HT-29 (cell line): ENCODE measurements at places on chromosomes 12 and 14. TPM values are rescaled to one million over a fixed set of nuclear protein-coding genes. Genes with fewer than 3 reads are reported as not detected.

DNA sequence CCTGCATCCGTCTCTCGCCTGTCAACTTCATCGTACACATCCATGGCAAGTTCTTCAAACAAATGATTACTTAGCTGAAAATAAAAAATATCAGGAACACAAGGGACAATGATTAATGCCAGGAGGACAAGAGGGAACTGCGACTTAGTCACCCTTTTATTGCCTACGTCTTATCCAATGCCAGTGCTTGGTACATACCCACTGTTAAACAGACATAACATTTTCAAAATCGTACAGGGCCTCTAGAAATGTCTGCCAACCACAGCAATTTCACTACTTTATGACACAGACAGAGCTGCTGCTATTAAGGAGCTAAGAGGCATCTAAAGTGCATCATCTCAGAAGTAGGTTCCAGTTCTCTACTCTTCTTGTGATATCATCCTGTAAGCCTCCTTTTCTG, 34.6 kb downstream of the GIT2 start:
- DNase-seq = no peak

- no peak for DNase-seq
Observed at GRCh38 chr14:58918066-58918738, 270.3 kb upstream of the DAAM1 start.

DNA sequence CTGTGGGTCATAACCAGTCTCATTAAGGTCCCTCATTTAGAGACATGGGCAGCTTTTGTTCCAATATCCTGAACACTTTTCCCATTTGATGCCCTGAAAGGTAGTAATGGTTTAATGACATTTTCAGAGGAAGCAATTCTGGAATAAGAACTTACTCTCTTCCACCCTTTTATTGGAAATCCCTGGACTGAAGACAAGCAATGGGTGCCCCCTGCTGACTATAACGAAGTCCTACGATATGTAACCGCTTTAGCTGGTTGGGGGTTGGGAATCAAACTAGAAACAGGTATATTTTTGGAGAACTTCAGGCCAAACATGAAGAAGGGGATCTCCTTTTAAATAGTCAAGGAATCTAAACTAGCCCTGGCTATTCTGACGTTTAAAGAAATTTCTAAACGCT, 20.5 kb downstream of the SARNP start:
- peak; percentile 45 for DNase-seq

DNA sequence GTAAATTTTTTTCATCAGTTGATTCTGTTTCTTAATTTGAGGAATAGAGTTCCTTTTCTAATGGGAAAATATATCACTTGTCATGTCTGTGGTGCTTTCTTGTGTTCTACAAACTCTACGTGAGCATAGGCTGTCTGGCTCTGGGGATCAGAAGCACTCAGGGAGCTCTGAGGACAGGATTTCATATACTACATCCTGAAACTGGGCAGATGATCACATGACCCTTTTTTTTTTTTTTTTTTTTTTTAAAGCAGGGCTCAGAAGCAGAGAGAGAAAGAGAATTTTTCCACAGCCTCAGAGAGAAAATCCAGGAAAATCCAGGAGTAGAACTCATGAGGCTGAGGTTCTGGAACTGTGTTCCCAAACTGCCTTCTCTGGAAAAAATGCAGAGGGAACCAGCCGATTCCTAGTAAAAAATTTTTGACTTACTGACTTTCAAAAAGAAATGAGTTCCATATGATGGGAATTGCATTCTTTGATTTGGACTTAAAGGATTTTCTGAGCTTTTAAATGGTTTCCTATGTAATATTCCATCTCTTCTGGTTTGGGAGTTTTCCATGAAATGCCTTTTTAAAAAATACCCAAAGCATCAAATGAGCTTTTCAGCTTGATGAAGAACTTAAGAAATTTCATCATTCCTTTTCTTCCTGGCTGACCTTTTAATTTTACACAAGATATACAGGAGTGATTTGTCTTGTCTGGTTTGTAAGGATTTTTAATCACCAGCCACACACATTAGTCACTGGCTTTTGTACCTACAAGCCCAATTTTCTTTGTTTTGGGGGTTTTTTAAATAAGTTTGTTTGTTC, 183.1 kb upstream of the HIF1A start:
- peak; percentile 1 for DNase-seq

- no peak for DNase-seq
Observed at GRCh38 chr14:77663293-77663692, 44.5 kb downstream of the ALKBH1 start.

GRCh38 chr12:117360222-117360550, 1.2 kb downstream of the NOS1 start:
- DNase-seq = no peak

GRCh38 chr12:101789171-101789570, 41.6 kb downstream of the GNPTAB start:
- DNase-seq = no peak

GRCh38 chr12:98955284-98955683, 310.2 kb downstream of the APAF1 start:
- DNase-seq = peak; percentile 66

GRCh38 chr12:107322063-107322462, 228.7 kb upstream of the CRY1 start:
- DNase-seq = no peak

- no peak for DNase-seq
Observed at GRCh38 chr12:124347805-124348658, 53.1 kb downstream of the RFLNA start.

DNA sequence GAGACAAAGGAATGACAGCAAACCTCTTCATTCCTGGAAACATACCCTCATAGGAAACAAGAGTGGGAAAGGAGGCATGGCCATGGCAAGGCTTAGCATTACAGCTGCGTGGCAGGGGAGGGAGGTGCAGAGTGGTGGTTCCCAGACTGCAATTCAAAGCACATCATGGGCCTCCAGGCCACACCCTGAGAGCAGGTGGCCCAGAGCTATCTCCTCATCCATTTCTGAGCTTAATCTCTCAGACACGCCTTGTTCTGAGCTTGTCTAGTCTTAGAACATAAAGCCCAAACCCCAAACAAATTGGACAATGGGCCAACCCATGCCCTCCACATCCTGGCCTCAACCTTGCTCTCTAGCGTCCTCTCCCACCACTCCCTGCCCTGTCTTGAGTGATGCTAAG, 5.9 kb upstream of the KRT3 start:
- DNase-seq = no peak

DNA sequence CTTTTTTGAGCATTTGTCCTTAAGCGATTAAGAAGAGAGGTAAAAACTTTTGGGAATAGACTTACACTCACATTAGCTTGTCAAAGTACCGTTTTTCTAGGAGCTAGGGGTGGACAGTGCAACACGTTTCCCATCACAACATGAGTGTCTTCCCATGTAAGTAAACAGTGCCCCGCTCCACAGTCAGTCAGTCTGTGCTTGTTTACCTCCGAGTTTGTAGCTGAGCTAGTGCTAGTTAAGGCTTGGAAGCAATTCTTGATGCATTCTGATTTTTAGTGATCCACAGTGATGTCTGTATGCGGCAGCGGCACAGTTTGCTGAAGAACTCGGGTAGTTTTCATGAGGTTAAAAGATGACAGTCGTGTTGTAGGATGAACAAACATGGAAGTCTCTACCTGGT, 941 bp downstream of the ZDHHC17 start:
- peak; percentile 12 for DNase-seq

DNA sequence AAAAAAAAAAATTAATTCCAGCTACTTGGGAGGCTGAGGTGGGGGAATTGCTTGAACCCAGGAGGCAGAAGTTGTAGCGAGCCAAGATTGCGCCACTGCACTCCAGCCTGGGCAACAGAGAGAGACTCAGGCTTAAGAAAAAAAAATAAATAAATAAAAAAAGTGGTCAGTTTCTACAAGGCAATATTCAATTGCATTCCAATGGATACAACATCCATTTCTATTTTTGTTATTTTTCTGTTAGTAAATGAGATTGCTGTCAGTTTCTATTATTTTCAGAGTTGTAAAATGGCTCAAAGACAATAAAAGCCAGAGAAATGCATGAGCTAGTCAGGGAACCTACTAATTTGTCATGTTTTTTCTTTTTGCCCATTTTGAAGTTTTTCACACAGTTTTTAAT, 119.2 kb downstream of the PDE3A start:
- DNase-seq = no peak

GRCh38 chr12:113285679-113286610, 49.0 kb downstream of the SLC8B1 start:
- DNase-seq = no peak

DNA sequence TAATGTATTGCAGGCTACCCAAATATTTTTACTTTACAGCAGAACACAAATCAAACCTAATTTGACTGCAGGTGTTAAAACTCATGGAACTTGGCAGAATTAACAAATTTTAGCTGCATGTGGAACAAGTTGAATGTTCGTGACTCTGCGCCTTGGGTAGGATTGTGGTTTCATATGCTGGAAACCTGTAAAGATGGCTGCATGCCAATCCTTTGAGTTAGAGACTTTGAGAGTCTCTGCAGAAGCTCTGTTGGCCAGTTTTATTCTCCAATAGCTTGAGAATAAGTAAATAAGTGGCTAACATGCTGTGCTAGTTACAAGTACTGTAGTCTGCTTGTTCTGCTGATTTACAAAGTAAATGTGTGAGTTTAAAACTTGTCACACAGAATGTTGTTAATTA, 77.8 kb downstream of the PDE6H start:
- DNase-seq = no peak

GRCh38 chr12:46770501-46771183, 55.2 kb downstream of the SLC38A4 start:
- DNase-seq = no peak

DNA sequence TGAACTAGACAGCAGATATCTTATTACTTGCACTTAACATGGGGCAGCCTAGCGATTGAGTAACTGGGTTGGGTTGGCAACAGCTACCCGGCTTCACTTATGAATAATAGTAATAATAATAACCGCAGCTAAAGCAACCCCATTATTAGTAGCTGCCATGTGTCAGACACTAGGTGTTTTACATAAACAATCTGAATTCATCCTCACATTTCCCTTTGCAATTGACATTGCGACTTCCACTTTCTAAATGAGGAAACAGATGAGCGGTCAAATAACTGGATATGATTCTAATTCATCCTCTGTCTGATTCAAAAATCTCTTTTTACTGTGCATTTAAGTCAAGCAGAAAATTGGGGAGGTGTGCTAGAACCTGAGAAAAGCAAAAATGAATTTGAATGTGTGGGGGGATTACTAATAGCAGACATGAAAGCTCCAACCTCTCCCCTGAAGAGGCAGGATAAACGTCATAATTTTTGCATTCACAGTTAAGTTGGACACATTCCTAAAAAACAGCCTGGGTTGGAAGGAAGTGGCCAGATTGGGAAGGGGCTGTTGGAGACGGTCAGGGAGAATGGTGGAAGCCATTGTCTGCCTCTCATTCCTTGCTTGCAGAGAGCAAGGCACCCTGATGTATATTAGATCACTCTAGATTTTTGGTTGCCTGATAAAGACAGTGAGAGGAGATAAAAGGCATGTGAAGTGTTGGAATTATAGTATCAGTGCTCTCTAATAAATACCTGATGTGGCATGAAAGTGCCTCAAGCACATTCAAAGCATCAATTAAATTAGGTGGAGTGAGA, 13.1 kb downstream of the EMP1 start:
- no peak for DNase-seq

DNA sequence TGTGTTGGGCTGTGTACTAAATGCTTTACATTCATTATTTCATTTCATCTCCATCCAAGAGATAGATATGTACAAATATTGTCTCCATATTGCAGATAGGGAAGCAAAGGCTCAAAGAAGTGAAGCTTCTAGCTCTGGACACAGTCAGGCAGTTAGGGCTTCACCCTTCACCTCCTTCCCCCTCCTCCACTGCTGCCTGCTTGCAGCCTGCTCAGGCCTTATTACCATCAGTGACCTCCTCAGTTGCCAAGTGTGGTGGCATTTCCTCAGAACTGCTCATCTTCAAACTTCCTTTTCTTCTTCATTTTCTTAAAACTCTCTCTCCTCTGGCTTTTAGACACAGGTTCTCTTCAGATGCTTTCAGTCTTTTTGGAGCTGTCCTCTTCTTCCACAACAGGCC, 4.7 kb upstream of the GPATCH2L start:
- no peak for DNase-seq

GRCh38 chr12:96329545-96329944, 70.7 kb downstream of the CDK17 start:
- no peak for DNase-seq

- no peak for DNase-seq
Observed at GRCh38 chr14:94584591-94585280, 3.5 kb downstream of the SERPINA5 start.

DNA sequence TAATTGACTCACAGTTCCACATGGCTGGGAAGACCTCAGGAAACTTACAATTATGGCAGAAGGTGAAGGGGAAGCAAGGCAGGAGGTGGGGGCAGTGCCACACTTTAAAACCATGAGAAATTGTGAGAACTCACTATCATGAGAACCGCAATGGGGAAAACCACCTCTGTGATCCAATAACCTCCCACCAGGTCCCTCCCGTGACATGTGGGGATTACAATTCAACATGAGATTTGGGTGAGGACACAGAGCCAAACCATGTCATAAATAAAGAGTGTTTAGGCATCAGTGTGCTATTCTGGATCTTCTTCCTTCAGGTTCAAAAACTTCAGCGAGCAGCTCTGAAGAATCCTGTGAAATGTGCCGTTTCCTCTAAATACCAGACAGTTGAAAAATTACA, 9.7 kb downstream of the DDX47 start:
- no peak for DNase-seq

GRCh38 chr14:63435204-63435603, 108.0 kb downstream of the PPP2R5E start:
- no peak for DNase-seq

DNA sequence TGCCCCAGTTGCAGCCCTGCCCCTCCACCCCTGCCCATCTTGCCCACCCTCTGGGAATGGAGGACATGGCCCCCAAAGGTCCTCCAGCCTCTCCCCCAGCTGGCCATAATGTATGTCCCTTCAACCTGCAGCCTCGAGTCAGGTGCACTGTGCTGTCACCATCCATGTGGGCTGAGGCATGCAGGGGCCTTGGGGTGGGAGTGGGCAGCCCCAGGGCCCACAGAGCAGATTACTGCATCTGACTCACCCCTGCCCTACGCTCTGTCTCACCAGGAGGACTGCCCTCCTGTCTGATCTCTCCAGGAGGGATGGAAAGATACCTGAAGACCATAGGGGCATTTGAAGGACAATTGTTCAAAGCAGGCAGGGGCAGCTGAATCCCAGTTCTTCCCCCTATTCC, 13.3 kb downstream of the SYNDIG1L start:
- DNase-seq = no peak

GRCh38 chr14:20620798-20621478, 20.6 kb downstream of the OR6S1 start:
- no peak for DNase-seq

Gene PPP1R1A
- total RNA-seq = not detected in 2 replicates

Gene SPTB
- total RNA-seq = under 0.01 and 0.03 TPM in 2 replicates

Gene PTPN6
- total RNA-seq = 29.2 and 35.2 TPM in 2 replicates

Gene ARL1
- 29.6 and 32.6 TPM in 2 replicates for total RNA-seq

Gene TAS2R42
- total RNA-seq = not detected in 2 replicates

Gene RNU4-1
- under 0.01 TPM in 1 of 2 replicates, not detected in the other for total RNA-seq

Gene GLIPR1L2
- total RNA-seq = 0.39 TPM in 1 of 2 replicates, not detected in the other

Gene TEX22
- not detected in 2 replicates for total RNA-seq

Gene TAS2R46
- 0.31 and 0.76 TPM in 2 replicates for total RNA-seq

Gene PNMA1
- total RNA-seq = 6.3 and 7.5 TPM in 2 replicates

Gene LRIG3
- total RNA-seq = 9.8 and 10.7 TPM in 2 replicates

Gene BICD1
- 14.7 and 21.1 TPM in 2 replicates for total RNA-seq

Gene TAS2R30
- total RNA-seq = 0.79 and 0.86 TPM in 2 replicates

Gene BCL11B
- 2.4 and 3.2 TPM in 2 replicates for total RNA-seq

Gene KLRC2
- total RNA-seq = 2.7 and 3.0 TPM in 2 replicates

Gene DDX23
- 103 and 104 TPM in 2 replicates for total RNA-seq

Gene SYNDIG1L
- total RNA-seq = not detected in 2 replicates

Gene CLEC2D
- 0.03 and 0.37 TPM in 2 replicates for total RNA-seq

Gene CCDC88C
- total RNA-seq = 41.7 and 45.3 TPM in 2 replicates

Gene CCDC175
- 0.34 TPM in 1 of 2 replicates, not detected in the other for total RNA-seq

Gene KRT6B
- total RNA-seq = 0.23 TPM in 1 of 2 replicates, not detected in the other

Gene B4GALNT1
- 3.1 and 5.8 TPM in 2 replicates for total RNA-seq

Gene SMIM41
- total RNA-seq = not detected in 2 replicates

Gene MYF5
- total RNA-seq = not detected in 2 replicates

Gene SPX
- total RNA-seq = not detected in 2 replicates
